ENCODE measurements at places on chromosomes 6 and 20.

- DNase-seq, result no peak
Measured at GRCh38 chr20:25864326-25864962, 167.8 kb upstream of the ZNF337 start.

- DNase-seq, result no peak
Measured at GRCh38 chr20:37309936-37310590, 20.6 kb downstream of the MANBAL start.

- no peak for DNase-seq
Measured at GRCh38 chr20:1860446-1860845, 34.8 kb upstream of the SIRPA start.

DNA sequence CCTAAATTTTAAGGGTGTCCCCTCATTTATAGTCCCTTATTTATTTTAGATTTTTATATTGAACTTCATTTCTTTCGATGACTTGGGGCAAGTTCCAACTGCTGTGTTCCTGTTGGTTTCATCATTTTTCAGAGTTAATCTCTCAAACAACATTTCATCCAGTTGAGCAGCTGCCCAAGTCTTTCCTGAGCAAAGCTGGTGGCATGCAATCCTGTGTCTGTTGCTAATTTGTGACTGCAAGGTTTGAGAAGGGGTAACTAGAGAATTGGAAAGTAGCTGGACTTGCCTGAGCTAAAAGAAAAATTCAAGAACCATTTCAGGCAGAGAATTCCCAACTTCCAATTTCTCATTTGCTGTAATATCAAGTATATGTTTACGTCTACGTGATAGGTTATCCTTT lies 881.5 kb upstream of the SLC35B3 start:
- DNase-seq, result no peak

GRCh38 chr6:6704103-6705060 lies 115.9 kb downstream of the LY86 start:
- DNase-seq, result no peak

DNA sequence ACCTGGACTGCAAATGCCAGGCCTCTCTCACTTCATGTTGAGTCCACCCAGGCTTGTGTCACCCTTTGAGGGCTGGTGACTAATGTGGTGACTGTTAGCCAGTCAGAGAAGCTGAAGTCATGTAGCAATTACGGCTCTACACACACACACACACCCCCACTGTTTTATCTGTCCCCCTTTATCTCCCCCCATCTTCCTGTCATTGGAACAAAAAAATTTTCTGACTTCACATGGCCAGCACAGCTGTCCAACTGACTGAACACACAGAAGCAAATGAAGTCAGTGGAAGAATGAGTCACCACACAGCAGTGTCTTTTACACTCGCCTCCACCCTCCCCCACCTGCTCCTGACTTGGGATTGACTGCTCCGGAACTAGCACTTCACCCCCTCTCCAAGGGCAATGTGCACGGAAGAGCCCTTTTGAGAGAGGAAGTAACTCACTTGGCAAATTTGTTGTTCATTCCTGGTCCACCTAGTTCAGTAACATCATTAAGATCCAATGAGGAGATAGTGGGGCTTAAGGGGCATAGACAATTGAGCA lies 198.0 kb downstream of the RNF144B start:
- DNase-seq, result no peak

DNA sequence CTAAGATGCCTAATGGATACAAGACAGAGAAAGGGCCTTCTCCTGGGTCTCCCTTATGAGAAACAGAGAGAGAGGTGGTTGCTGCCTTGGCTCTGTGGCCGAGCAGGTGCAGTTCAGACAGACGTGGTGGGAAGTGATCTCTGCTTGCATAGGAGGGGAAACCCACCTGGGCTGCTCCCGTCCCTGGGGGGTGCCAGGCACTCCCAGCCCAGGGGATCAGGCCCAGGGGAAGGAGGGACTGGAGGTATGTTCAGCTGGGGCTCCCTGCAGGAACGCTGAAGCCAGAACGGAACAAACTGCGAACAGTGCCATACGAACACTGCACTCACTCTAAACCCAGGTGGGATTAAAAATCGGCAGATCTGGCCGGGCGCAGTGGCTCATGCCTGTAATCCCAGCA lies 35.7 kb upstream of the OVOL2 start:
- DNase-seq, result no peak

DNA sequence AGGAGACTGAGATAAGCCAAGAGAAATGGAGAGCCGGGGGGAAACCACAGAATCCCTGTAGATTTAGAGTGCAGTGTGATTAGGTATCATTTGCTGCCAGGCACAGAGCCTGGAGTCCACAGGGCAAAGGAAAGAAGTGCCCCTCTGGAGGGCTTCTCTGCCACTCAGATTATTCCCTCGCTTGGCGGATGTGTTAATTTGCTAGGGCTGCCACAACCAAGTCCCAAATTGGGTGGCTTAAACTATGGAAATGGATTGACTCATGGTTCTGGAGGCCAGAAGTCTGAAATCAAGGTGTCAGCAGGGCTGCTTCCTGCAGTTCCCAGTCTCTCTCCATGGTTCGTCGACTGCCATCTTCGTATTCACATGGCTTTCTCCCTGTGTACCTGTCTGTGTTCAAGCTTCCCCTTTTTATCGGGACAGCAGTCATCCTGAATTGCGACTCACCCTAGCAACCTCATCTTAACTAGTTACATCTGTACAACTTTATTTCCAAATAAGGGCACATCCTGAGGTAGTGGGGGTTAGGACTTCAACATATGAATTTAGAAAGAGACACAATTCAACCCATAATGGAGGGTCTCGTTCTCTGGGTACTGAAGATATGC lies 122.2 kb downstream of the ANKRD60 start:
- DNase-seq, result no peak

GRCh38 chr6:30344191-30344867 lies 627 bp upstream of the RPP21 start:
- no peak for DNase-seq

- no peak for DNase-seq
Measured at GRCh38 chr6:12800120-12800519, 83.6 kb downstream of the PHACTR1 start.

DNA sequence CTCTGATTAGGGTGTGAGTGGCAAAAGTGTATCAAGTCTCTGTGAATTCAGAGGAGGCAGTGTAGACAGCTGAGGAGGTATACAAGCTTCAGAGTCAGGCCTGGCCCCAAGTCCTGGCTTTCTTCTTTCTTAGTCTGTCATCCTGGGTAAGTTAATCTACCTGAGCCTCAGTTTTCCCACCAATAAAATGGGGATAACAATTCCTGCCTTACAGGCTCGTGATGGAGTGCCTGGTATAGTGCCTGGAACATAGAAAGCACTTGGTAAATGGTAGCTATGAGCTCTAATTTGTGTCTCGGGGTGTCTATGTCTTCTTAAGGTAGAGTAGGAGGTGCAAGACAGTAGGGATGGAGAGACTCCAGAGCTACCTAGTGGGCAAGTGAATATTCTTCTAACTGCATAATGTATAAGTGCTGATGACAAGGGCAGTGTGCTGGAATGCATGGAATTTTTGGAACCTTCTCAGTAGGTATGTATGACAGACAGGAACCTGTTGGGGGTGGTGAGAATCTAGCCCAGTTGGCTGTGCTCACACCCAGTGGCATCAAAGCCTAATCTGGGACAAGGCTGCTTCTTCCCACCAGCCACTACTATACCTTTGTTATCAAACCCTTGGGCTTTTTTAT lies 4.0 kb upstream of the SCUBE3 start:
- DNase-seq, result no peak
